ENCODE measurements at places on chromosomes 5 and 9.

- no peak for DNase-seq
Measured at GRCh38 chr5:172558076-172558976, 82.7 kb upstream of the NEURL1B start.

GRCh38 chr9:104780796-104781395 lies 17.0 kb downstream of the NIPSNAP3B start:
- no peak for DNase-seq

- DNase-seq, result no peak
Measured at GRCh38 chr5:136246122-136246521, 53.2 kb upstream of the SMIM32 start.

- no peak for DNase-seq
Measured at GRCh38 chr5:1383886-1384401, 39.0 kb upstream of the CLPTM1L start.

DNA sequence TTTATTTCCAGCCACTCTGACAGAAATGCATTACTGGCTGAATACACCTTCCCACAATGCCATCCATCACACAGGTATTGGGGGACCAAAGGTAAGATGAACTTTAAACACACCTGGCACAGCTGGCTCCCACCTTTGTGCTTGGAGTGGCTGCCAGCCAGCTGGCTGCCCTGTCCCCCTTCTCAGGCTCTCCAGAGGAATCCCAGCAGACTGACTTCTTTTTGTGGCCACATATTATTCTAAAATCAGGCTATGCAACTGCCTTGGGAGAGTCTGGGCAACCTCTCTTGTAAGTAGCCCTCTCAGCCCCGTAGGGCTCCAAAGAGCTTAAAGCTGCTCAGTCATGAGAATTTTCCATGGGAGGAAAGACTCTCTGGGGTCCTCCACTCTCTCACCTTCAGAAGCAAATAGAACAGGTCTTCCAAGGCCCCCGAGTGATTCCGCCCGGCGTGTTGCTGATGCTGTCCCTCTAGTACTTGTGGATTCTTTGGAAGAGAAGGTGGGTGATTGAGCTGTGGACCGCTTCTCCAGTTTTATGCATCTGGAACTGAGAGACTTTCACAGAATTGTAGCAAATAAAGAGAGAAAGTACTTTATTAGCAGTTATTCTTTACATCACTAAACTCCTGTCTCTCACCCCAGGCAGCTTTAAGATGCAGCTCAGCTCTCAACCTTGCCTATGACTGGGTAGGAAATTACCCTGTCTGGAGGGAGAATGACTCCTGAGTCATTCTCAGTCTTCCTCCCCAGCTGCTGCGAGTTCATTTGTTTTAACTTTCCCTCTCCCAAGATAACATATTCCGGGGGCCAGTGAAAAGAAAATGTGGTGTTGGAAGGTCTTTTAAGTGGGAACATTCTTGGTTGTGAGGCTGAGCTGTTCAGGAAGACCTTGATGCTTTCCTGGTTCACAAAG lies 159.4 kb upstream of the PITX1 start:
- DNase-seq, result no peak

Data from activated B cell treated with CpG ODN at 0.5 μM for 24 hours (primary cell).